ENCODE measurements at places on chromosomes 6 and 20.

GRCh38 chr6:23533311-23533710, 592.7 kb upstream of the NRSN1 start:
- no peak for DNase-seq

DNA sequence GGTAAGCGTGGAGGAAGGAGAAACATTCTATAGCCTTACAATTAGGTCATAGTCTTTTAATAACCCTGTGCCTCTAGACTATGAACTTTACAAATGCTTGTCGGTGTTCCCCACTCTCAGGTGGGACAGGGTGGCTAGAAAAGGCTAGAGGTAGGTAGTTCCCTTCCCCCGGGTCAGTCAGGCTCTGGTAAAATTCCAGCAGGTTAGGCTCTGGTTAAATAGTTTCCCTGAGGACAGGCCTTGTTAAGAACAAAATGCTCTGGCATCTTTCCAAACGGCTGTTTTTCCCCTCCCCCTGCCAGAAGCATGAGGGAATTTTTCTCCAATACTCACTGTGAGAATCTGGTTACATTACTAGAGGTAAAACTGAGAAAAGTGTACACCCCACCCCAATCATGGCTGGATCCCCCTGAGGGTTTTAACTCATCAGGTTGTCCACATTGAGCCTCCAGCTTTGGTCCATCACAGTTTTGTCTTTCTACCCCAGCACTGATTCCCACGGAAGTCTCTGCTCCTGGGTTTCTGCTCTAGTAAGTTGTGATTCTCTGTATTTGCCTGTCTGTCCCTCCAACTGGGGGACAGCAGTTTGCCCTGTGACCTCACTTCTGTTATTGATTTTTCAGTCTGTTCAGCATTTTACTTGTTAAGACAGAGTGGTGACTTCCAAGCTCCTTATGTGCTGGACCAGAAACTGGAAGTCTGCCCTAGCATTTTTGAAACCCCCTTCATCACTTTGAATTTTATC, 84.7 kb upstream of the ADGRF1 start:
- DNase-seq: no peak

GRCh38 chr6:33785778-33786177, 3.2 kb downstream of the LEMD2 start:
- DNase-seq: no peak

DNA sequence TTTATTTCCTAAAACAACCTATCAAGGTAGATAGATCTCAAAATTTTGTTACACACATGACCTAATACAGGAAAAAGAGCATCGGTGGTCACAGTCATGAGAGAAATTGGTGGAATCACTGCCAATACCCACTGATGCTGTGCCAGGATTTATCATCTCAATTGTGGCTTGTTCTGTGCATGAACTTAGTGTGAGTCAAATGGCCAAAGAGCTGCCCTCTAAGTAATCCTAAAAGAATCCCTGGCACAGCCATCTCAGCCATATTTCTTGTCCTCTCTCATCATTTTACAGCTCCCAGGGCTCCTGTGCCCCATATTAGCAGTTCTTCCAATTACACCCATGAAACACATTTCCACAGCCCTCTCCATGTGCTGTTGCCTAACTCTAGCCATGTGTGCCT, 6.1 kb downstream of the GSTA5 start:
- DNase-seq: no peak

DNA sequence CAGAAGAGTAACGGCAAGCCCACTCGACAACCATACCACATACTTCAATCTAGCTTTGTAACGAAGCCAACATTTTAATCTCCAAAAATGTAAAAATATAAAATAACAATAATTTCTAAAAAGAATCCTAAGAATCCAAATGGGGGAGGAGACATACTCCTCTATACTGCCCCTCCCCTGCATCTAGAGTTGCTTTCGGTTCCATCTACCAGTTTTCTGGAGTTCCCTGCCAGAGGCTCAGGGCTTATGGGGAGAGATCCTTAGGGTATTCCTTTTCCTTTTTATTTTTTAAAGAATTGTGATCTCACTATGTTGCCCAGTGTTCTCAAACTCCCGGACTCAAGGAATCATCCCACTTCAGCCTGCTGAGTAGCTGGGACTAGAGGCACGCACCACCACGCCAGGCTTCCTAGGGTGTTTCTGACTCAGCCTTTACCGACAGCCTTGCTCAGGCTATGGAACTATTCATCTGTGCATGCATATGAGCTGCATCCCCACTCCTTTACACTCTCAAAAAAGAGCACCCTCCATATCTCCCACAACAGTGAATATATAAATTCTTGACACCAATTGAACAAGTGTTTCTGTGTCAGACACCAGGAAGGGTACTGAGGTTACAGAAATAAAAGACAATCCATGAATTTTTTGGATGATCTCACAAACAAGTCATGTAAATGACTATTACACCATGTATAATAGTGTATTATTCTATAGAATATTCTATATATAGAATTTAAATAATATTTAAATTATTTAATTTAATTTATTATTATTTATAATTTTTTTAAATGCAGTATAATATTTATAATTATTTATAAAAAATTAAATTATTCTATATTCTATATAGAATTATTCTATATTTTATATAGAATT, 40.7 kb upstream of the UBR2 start:
- DNase-seq: no peak

- DNase-seq: no peak
Observed at GRCh38 chr6:13397359-13398068, 69.2 kb upstream of the TBC1D7 start.

GRCh38 chr20:62400021-62400420, 7.1 kb downstream of the CABLES2 start:
- DNase-seq: no peak

GRCh38 chr6:105459864-105460263, 57.0 kb upstream of the PREP start:
- no peak for DNase-seq

Data from activated gamma-delta T cell (primary cell).